ENCODE measurements at places on chromosomes 4 and X. TPM values are rescaled to one million over a fixed set of nuclear protein-coding genes. Genes with fewer than 3 reads are reported as not detected.

GRCh38 chr4:86035688-86036087 is 324.2 kb downstream of the MAPK10 start:
- DNase-seq, result no peak

Gene PDE6B
- total RNA-seq, result 10.3 TPM

Gene DCTD
- 138 TPM for total RNA-seq

DNA sequence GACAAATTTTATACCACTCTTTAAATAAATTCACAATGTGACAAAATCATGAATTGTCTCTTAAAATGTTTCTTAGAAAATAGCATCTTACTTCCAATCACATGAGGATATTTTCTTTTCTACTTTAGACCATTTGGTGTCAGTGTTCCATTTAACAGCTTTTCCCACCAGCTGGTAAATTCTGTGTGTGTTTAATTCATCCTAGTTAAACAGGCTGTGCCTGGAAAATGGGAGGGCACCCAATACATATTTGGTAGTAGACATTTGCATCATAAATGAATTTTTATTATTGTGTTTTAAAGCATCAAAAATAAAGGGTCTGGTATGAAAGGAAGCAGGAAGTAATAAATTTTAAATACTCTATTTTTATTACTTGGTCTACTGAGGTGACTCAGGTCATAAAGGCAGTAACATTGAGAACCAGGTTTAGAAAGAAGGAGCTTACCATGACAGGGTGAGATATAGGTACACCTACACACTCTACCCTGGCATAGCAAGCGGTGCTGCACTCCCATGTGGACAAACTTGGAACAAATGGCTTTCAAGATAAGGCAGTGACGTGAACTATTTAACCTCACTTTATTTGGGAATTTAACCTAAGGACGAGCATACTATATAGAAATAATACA is 344.5 kb downstream of the BMPR1B start:
- no peak for DNase-seq

DNA sequence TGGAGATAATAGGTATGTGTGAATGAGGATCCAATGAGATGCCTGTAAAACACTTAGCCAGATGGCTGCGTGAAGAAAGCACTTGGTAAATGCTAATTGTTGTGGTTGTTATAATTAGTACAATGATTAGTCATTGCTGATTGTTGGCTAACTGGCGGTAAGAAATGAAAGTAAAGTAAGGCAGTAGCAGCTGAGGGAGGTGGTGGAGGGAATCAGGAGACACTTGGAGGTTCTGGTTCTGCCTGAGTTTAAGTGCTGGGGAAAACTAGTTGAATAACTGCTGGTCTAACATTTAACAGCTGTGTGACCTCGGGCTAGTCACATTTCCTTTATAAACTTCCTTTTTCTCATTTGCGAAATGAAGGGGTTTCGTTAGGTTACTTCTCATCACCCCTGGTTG is 30.9 kb downstream of the CD38 start:
- DNase-seq, result no peak

DNA sequence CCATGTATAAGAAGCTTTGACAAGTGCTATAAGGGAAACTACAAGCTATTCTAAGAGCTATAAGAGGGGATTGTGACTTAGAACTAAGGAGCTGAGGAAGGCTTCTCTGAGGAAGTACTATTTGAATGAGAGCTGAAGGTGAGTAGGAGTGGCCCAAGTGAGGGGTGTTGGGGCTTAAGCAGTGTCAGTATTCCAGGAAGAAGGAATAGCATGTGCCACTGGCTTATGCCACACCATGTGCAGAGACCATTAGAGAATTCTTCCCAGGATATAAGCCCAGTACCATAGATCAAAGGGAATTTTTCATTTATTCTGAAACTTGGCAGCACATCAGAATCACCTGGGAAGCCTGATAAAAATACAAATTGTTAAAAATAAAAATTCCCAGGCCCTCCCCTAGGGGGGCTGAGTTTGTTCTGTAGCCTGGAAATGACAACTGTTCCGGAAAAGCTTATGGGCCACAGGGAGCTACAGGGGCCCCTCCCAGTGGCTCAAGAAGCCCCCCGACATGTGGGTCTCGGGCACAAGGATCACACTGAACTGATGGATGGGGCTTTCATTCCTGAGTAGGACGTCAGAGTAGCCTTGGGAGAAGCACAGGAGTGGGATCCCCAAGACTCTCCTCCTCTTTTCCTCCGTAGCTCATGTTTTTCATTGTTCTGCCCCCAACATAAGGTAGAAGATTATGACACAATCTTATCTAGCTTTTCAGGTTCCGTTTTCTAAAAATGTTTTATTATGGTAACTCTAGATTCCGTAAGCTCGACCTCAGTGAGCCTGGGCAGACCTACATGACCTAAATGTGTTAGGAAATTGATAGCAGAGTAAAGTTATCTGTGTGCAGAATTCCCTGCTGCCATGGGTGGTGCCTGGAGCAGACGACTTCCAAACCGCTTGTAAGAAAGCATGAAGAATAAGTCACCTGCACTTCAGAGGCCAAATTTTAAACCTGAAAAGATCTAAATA is 119.3 kb downstream of the AFF1 start:
- no peak for DNase-seq

DNA sequence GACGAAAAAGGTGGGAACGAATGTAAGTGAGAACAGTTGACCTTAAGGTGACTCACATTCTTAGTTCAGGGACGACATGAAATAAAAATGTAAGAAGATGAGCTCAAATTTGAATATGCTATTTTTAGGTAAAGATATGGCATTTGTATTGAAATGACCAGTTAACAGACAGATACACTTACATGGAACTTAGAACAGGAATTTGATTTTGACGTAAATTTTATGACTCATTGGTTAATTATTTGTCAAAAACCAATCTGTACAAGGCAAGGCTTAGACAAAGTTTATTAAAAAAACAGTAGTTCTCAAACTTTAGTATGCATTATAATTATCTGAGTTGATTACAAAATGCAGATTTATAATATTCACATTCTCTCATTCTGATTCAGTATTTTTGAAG is 469.4 kb downstream of the CFAP47 start:
- DNase-seq, result no peak

- DNase-seq, result no peak
Observed at GRCh38 chr4:80535551-80535950, 200.0 kb downstream of the CFAP299 start.

DNA sequence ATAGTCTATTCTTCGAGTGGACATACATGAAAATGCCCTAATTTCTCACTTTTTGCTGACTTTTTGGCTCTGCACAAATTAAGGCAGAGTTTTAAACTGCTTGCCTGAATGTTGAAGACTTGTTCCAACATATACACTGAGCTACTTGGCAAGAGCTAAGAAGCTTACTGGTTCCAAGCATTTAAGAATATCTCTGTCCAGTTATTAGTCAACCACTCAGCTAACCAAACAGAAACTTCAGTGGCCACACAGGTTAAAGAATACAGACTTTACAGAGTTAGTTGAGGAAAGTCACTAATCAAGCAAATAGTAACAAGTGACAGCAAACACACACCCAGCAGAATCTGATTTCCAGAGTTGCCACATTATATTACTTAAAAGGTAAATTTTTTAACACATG is 35.5 kb downstream of the AMER1 start:
- DNase-seq, result no peak

Gene CSN1S1
- total RNA-seq, result not detected

DNA sequence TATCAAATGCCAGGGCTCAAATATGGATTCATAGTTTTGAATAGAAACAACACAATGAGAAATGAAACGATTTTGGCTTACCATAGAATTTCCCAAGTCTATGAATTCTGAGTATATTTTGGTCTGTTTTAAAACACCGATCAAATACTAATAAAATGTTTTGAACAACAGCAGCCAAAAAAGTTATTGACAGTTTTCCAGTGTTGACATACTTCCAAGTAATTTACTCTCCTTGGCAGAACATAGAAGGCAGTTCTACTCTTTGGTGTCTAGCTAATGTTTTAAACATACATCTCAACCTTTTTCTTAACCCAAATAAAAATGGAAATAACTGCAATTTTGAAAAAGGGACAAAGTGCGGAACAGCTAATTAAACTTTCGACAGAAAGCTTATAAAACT is 1419.8 kb downstream of the ADGRL3 start:
- DNase-seq, result no peak

GRCh38 chr4:60134099-60134498 is 1066.0 kb upstream of the ADGRL3 start:
- DNase-seq, result no peak

Gene BTK
- total RNA-seq, result 3.4 TPM

GRCh38 chr4:40990236-40990898 is 224.0 kb downstream of the APBB2 start:
- DNase-seq, result no peak

Gene C4orf50
- total RNA-seq, result 0.03 TPM

- peak; percentile 84 for DNase-seq
Observed at GRCh38 chrX:131816551-131817136, 206.5 kb upstream of the STK26 start.

- DNase-seq, result no peak
Observed at GRCh38 chrX:133892337-133892736, 93.1 kb downstream of the GPC3 start.

- DNase-seq, result no peak
Observed at GRCh38 chrX:17564689-17565409, 172.4 kb upstream of the SCML1 start.

- DNase-seq, result no peak
Observed at GRCh38 chrX:57177070-57177469, 39.9 kb upstream of the SPIN2A start.

- DNase-seq, result no peak
Observed at GRCh38 chrX:130186651-130187050, 14.9 kb downstream of the RAB33A start.

DNA sequence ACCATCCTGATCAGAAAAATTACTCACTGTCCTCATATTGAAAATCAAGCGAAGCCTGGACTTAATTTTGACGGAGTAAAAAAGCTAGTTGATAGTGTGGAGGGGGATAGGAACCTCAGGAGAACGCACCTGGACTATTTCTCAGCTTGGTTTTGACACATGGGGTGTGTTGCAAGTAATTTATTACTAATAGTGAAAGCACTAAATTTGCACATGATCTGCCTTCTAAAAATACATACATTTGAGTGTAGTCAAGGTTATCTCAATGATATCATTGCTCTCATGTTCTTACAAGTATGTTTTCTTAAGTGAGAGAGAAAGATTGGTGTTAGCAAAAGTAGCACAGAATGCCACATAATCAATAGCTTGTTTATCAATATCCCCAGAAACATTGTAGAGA is 29.5 kb downstream of the LRIT3 start:
- no peak for DNase-seq

Gene UGT2B10
- not detected for total RNA-seq
